ENCODE measurements at places on chromosomes 11 and 22. TPM values are rescaled to one million over a fixed set of nuclear protein-coding genes. Genes with fewer than 3 reads are reported as not detected.

Gene CYTH4
- total RNA-seq = 49.5 TPM

Gene CFAP300
- not detected for total RNA-seq

Gene AGBL2
- 3.2 TPM for total RNA-seq

Gene MAPK8IP2
- total RNA-seq = 0.17 TPM

Gene ZNF143
- total RNA-seq = 30.7 TPM

Gene RFPL3
- not detected for total RNA-seq

Gene APOL4
- not detected for total RNA-seq

Gene CATSPERZ
- 0.47 TPM for total RNA-seq

DNA sequence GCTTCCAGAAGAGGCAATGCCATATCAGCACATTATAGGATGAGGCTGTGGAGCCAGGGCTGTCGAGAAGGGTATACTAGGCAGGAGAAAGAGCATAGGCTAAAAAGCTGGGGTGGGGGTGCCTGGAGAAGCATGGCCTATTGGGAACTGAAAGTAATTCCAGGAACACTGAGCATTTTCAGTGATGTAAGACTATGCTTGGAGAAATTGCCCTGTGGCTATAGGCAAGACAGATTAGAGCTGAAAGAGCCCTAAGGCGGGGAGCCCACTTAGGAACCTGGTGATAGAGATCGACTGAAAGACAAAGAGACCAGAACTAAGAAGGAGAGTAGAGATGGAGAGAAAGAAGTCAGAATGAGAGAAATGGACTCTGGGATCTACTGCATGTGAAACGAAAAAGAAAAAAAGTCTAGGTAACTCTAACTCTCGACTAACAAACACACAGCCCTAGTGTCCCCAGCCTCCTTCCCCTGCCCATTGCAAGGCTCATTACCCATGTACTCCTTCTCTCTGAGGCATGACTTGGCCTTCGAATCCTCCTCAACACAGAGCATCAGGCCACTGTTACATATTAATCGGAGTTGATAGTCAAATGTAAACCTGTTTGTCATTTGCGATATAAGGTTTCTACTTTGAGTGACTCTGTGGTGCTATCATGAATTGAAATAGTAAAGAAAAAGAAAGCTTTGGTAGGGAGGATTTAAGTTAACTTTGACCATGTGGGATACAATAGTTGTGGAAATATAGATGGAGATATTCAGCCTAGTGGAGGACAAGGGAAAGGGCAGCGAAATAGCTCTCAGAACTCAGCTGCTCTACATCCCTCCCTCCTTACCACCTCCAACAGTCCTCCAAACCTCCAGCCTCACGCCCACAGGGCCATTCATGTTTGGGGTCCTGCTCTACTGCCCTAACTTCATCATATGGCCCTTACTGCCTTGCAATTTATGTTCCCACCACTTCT is 52.3 kb upstream of the BMAL1 start:
- DNase-seq = no peak

- peak; percentile 95 for DNase-seq
These were observed at the start of gene ZBTB3 for GRCh38 chr11:62753736-62754603. Gene ZBTB3, minus strand, starts transcription at chr11:62754160. Its CDS starts 496 bp downstream, at chr11:62753664.

- no peak for DNase-seq
These were observed 30.3 kb downstream of the PDE3B start for GRCh38 chr11:14673824-14674405.

GRCh38 chr11:92728628-92729027 is 240.8 kb upstream of the MTNR1B start:
- no peak for DNase-seq

DNA sequence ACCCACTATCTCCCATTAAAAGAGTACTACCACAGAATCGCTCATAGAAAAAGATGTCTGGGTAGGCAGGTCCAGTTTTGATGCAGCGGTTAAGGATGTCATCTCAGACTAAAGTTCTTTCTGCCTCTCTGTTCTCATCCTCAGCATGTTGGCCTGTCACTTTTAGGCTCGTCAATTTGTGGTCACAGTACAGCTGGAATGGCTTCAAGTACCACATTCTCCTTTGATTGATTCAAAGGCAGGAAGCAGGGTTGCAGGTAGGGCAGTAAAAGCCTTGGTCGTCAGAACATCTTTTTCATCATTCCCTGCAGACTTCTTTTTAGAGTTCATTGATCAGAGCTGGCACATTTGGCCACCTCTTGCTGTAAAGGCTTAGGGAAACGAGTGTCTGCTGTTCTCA is 28.7 kb downstream of the SDHD start:
- DNase-seq = no peak

DNA sequence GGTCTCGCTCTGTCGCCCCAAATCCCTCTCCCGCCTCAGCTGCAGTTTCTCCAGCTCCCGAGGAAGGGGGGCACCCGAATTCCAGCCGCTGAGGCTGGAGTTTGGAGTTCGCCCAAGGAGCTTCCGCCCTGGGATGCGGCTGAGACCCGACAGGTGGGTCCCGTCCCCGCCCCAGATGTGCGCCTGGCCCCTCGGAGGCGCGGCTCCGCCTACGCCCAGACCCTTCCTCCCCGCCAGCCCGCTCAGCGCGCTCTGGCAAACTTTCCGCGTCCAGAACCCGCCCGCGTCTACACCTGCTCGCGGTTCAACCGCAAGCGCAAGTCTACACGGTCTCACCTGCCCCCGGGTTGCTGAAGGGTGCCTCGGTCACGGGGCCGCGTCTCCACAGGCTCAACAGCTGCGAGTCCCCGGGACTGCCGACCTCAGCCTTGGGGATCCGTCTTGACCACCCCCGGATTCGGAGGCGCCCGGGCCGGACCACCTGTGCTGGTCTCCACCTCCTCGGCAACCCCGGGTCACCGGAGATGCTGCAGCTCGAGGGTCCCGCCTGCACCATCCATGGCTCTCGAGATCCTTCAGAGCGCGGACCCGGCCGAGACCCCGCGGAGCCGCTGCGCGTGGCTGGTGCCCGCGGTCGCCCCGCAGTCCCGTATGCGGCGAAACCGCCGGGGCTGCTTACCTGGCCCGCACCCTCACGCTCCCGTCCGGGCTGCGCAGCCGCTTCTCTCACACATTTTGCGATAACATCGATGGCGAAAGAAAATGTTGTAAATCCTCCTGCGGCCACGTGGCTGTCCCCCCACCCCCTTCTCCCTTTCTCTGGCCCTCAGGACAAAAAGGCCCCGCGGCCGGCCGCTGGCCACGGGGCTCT is 63.6 kb downstream of the NFAM1 start:
- DNase-seq = peak; percentile 17

GRCh38 chr22:25062386-25063085 is 110.0 kb downstream of the KIAA1671 start:
- peak; percentile 52 for DNase-seq

DNA sequence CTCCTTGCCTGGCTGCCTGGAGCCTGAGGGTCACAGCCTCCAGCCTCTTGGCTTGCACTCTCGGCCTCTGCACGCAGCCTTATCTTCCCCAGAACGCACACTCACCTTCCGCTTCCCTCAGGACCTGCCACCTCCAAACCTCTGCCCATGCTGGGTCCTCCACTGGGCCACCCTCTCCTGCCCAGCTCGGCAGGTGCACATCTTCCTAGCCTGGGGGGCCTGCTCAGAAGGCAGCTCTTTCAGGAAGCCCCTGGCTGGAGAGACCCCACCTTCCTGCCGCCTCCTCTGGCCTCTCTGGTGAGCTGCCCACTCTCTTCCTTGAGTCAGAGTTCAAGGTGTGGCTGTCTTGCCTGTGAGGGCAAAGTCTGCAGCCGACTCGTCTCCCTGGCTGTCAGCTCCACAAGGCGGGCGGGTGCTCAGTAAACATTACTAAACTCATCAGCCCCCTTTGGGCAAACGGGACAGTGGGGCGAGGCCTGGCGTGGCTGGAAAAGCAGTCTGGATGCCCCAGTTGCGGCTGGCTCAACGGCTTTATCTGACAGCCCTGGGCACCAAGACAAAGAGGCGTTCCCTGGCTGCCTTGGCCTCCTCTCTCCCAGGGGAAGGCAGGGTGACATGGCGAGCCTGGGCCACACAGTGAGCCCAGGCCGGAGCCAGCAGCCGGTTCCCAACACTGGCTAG is 1.7 kb upstream of the LINC01488 start:
- DNase-seq = no peak

DNA sequence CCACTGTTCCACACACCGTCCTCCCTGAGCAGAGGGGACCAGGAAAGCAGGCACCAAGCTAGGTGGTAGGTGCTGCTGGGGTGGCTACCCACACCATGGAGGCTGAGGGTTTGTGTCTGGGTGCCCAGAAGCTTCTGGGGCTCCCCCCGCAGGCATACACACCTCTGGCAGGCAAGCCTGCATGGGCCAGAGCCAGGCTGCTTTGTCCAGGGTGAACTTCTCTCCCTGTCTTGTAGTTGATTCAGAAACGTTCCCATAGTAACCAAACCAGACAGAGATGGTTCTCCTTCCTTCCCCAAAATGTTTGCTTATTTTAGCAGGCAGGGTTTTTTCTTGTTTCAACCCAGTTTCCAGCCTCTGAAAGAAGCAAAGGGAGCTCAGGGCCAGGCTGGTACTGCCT is 40.9 kb upstream of the SUSD2 start:
- no peak for DNase-seq

DNA sequence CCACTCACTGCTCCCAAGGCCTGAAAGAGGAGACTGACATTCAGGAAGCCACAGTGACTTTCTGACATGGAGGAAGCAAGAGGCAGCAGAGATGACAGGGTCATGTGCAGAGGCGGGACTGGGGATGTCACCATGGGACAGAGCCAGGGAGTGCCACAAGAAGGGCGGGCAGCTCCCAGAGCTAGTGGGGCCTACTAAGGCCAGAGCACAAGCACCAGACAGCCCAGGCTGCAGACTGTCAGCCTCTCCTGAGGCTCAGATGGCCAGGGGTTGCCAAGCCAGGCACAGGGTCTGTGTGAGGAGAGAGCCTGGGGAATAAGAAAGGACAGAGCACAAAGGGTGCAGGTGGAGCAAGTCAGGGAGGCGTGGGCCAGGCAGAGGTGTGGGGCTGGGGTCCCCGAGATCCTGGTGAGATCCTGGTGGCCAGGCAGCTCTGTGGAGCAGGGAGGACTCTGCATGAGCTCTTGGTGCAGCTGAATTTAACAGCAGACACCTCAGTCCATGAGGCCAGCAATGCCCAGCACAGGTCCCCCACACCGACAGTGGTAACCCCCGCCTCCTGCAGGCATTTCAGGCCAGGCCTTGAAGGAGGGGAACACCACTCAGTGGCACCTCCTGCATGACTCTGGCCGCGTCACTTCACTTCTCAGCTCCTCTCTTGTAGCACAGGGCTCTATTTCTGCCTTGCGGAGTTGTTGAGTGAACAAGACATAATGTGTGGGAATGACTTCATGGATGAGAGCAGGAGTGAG is 52.3 kb downstream of the SGSM3 start:
- no peak for DNase-seq

DNA sequence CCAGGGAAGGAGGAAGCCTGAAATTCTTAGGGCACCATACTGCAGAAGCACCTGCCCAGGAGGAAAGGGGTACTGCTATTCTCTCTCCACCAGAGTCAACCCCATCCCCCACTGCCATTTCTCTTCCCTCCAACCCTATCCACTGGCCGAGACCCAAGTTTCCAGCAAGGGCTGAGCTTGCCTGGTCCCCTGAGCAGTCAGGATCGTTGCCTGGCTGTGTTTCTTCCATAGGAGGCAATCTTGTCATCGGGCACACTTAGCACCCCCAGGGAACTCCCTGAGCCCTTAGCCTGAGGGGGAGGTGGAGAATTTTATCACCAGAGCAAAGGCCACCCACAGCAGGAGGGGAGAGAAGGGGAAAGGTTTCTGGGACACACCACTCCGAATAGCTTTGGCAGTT is 115.8 kb upstream of the NECTIN1 start:
- no peak for DNase-seq

DNA sequence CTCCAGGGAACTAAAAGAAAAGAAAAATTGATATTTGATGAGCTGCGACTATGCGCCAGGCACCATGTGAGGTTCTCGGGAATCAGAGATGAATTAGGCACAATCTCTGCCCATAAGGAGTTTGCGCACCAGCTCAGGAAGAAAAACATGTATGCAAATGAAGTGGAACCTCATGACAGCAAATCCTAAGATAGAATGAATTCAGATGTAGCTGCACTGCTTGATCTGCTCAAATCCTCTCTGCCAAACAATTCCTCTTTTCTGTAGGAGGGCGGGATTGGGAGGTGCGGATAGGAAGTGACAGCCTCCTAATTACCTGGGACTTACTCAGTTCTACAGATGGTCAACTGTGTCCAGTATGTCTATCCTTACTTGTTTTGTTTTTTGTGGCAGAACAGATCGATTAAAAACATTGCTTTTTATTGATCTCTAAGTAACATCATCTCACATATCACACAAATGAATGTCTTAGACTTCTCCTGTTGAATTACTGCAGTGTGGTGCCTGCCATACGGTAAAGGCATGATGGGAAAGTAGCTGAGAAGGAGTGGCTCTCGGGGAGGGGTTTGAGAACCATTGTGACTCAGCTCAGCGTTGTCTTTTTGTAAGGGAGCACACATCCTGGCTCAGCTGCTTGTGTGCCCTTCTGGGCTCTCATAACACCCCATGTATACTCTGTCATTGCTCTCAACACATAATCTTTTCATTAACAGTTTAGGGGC is 13.9 kb downstream of the CRTAM start:
- no peak for DNase-seq

DNA sequence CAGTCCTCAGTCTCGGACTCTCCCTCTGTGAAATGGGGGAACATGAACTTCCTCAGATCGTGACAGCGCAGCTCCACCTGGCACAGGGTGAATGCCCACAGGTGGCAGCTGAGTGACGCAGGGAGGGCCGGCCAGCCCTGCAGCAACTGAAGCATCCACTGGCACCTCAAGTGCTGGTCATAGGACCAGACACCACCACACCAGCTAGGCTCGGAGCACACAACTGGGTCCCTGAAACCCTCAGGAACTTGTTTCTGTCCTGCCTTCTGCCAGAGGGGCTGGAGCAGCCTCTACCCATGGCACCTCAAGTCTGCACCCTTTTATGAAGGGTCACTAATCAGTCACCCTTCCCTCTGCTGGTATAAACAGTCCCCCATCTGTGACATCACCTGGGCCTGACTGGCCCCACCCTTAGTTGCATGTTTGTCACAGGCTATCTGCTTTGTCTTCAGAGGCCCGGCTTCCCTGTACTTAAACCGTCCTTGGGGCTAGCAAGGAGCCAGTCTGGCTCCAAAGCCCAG is 7.4 kb upstream of the CDC42BPG start:
- DNase-seq = no peak

GRCh38 chr11:134171951-134172350 is 51.8 kb downstream of the NCAPD3 start:
- DNase-seq = no peak

DNA sequence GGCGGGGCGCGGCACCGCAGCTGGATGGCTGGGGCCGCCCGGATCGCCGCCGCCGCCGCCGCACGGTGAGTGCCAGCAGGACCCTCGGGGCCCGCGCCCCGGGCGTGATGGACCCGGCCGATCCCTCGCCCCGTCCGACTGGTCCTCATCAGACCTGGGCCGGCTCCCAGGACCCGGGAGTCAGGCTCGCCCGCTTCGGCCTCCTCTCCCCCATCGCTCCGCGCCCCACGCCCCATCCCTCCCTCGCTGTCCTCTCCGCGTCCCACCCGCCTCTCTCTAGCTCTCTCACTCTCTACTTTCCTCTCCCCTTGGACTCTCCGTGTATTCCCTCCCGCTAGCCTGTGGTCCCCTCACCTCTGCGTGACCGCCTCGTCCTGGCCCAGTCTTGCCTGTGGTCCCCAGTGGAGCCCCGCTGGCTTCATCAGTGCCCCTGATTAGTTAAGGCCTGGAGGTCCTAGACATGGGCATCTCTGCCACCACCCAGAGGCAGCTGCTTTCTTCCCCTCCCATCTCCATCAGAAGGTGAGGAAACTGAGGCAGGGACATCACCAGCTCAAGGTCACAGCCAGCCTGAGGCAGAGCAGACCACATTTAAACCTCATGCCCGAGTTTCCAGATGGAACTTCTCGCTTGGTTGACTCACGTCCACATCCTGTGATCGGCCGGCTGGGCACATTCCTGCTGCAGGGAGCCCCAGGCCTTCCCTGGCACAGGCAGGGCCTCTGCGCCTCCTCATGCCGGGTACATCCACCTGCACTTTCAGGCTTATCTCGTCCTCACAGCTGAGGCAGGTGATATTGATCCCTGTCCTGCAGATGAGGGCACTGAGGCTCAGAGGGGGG is 429 bp downstream of the SLC39A13 start:
- DNase-seq = no peak
